Caki2 (cell line): ENCODE measurements at places on chromosomes 5 and 9.

- no peak for DNase-seq
Observed at GRCh38 chr9:12794101-12794799, 19.4 kb downstream of the LURAP1L start.

DNA sequence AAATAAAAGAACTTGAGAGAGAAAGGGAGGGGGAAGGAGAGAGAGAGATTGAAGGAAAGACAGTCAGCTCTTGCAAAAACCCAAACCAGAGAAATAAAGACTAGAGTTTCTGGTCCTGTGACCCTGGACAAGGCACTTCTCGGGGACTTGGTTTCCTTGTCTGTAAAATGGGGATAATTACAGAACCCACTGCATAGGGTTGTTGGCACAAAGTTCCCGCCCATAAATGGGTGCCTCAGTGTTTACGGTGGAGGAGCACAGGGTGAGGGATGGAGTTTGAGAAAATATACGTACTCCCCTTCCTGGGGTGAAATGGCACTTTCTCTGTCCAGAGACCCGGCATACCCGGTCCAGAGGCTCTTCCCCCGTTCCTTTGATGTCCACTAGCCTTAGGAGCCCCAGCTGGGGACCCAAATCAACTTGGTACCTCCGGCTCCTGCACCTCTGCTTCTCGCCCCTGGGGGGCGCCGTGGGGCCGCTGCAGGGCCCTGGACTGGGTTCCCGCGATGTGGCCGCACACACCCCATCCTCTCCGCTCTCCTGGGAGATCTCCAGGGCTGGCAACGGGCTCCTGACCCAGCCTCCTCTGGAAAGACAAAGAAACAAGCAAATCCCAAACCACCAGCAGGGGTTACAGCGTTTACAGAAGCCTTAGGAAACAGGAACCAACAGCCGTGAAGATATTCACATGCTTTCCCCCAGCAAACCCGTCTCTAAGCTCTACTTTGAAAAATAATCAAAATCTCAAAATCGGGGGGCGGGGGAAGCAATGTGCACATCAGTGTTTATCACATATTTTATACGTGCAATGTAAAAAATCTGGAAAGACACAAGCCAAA lies 26.3 kb downstream of the PTGES start:
- DNase-seq = peak; percentile 48

- no peak for DNase-seq
Observed at GRCh38 chr5:169242175-169242848, 58.6 kb downstream of the SLIT3 start.

GRCh38 chr9:8760000-8760767 lies 960.6 kb upstream of the DMAC1 start:
- DNase-seq = no peak

- no peak for DNase-seq
Observed at GRCh38 chr5:2894736-2895135, 143.3 kb upstream of the IRX2 start.

- DNase-seq = no peak
Observed at GRCh38 chr9:130149654-130150286, 22.4 kb upstream of the NCS1 start.
